ENCODE measurements at places on chromosomes 1 and 21.

DNA sequence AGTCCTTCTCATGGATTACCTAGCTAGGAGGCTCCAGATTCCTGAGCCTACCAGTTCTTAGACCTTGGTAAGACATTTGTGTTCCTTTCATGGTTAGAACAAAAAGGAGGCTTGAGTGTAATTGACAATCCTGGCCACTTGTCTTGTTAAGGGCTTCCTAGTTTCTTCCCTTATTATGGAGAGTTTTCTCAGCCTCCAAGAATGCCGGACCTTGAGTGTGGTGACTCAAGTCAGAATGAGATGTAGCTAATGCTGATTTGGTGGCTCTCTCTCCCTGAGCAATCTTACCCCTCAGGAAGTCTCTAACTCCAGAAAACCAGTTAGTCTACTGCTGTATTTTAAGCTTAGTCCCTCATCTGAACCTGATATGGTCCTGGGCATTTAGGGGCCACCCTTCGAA lies 14.3 kb downstream of the CHI3L2 start:
- no peak for DNase-seq

GRCh38 chr1:247400685-247401084 lies 15.3 kb upstream of the NLRP3 start:
- DNase-seq, result no peak

- DNase-seq, result no peak
These were observed 2.7 kb upstream of the ZBTB21 start for GRCh38 chr21:42012763-42013329.

DNA sequence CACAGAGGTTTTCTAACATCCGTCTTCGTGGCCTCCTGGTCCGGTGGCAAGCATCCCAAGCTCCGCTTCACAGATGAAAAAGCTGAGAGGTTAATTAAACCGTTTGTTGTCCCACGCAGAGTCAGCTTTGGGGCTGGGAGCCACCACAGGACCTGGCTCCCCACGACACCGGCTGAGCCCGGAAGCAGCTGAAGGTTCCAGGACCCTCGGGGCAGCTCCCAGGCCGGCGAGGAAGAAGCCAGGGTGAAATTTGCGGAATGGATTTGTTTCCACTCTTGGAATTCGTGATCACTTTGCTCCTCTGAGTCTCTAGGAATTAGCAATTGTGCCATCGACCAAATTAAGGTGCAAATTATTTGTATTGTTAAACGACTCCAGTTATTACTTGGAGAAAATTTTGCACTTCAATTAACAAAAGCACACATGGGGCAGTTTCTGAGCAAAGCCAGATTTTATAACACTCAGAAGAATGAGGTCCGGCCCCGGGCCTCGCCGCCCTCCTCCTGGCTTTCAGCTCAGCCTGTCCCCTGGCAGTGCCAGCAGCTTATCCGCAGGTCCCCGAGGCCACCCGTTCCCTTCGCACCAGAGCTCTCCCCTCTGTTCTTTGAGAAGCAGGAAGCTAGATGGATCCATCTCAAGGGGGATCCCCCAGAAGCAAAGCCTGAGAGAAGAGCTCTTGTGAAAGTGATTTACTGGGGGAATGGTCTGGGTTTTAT lies 69.1 kb downstream of the SIK1 start:
- no peak for DNase-seq

DNA sequence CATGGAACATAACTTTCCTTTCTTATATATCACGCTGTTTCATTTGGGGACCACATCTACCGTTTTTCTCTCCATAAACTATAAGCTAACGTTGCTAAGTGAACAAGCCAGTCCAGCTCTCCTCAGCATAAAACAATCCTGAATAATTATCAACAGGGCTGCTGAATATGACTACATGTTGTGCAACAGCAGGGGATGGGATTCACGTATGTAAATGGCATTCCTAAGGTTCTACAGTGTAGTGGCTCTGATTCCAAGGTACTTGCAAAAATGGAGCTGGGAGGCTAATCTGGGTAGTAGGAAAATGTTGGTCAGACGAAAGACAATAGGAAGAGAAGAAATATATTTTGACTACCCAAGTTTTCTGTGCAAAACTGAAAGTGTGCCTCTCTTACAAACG lies 262.8 kb downstream of the RWDD3 start:
- DNase-seq, result no peak

Data from CD4-positive, alpha-beta T cell treated with Interleukin-21 for 1 hour (primary cell).